Fibroblast of the conjunctiva (primary cell): ENCODE measurements at places on chromosomes 2 and 18.

GRCh38 chr2:146414456-146414855 is 1430.4 kb upstream of the ACVR2A start:
- no peak for DNase-seq

DNA sequence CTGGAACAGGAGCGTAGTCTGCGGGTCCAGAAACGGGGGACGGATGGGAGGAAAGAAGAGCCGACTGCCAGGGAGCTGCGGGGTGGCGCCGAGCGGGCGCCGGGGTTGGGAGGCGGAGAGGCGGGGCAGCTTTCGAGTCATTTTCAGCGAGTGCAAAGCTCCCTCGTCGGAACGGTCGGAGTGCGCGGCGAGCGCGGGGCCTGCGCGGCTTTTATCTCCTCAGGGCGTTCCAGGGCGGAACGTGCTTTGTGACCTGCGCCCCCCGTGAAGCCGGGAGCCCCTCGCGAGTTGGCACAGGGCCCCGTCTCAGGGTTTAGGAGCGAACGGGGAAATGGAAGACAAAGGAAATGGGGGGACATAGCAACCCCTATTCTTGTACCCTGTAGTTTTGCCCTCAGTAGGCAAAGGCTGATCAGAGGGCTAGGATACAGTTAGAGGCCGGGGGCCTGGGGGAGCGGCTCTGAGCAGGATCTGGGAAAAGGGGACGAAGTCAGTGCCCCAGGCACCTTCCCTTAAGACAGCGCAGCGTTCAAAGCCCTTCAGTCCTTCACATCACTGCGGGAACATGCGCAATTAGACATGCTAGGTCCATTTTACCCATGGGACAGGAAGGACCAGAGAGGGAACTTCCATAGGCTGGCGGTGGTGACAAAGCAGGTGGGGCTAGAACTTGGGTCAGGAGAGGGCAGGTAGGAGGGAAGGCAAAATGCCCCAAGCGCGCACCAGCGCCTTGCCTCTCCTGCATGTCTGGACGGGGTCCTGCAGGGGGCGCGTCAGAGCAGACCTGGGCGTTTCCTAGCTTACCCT is 60.1 kb upstream of the IL1RL1 start:
- DNase-seq, result no peak

DNA sequence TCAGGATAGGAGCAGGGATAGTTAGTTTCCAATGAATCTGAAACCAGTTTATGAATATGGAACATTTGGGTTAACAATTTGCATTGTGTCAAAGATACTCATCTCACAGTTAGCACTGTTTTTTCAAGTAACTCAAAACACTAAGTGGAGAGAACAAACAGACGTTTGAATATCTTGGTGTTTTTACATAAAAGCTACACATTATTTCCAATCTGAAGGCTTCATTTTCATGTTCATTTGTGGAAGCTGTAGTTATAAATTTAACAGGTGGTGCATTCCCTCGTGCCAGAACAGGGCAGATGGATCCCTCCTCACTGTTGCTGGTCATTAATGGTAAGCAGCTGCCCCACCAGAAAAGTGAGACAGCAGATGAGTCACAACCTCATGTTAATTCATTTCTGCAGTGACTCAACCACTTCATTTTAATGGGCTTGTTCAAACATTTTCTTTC is 286.9 kb downstream of the TMX3 start:
- peak; percentile 49 for DNase-seq

- DNase-seq, result no peak
Measured at GRCh38 chr2:172182624-172183023, 79.9 kb upstream of the DLX2 start.
